ENCODE measurements at places on chromosomes 12 and 14.

DNA sequence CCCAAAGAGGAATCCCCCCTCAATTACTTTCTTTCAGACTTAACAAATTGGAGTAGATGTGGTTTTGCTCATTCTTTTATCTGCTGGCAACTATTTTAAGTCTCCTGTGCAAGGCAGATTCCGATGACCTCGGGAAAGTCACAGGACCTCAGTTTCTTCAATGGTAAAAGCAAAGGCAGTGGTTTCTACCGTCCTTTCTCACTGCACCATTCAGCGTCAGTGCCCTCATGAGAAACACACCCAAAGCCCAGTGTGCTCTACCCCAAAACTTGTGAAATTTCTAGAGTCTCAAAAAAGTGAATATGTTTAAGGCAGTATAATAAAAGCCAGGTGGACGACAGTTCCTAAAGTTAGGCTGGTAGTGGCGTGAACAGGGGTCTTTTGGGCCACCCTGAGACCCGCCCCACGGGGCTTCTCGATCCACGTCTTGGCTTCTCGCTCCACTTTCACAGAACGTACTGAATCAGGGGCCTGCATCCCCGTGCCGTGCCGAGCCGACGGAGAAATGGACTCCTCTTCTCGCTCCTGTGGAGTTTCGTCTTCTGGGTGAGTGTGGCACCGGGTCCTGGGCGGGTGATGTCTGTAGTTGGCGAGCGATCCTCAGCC, 1.3 kb upstream of the ARHGAP5 start:
- peak; percentile 20 for DNase-seq

DNA sequence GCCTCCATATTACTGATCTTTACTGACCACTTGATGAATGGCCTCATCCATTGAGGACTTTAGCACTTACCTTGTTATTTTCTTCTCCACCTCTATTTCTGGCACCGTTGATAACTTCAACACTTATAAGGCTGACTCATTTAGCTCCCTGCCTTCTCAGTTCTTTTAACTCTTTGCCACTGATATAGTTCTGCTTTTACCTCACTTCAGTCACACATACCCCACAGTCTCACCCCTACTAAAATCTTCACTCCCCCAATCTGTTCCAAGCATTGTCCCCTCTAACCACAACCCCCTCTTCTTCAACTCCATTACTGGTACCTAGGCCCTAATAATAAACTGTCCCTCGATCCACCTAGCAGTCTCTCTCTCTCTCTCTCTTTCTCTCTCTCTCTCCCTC, 141.0 kb downstream of the PAH start:
- DNase-seq = no peak

- DNase-seq = peak; percentile 0
Measured at GRCh38 chr14:86038387-86039042, 508.6 kb downstream of the FLRT2 start.

GRCh38 chr12:39867631-39868327, 238.1 kb downstream of the SLC2A13 start:
- DNase-seq = no peak

DNA sequence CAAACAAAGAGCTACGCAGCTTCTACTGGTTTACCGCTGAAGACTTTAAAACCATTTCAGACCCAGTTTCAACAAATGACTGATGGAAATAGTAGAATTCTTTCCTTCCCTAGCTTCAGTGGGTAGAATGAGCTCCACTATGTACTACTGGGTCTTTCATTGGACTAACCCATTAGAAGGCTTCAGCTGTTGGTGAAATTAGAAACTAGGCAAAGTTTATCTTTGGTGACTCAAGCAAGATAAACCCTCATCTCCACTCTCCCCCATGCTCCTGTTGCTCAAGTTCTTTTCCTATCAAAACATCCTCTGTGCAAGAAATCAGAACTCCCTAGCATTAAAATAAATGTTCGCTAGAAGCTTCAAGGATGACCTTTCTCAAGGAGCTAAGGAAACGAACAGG, 159.2 kb downstream of the PAWR start:
- no peak for DNase-seq

DNA sequence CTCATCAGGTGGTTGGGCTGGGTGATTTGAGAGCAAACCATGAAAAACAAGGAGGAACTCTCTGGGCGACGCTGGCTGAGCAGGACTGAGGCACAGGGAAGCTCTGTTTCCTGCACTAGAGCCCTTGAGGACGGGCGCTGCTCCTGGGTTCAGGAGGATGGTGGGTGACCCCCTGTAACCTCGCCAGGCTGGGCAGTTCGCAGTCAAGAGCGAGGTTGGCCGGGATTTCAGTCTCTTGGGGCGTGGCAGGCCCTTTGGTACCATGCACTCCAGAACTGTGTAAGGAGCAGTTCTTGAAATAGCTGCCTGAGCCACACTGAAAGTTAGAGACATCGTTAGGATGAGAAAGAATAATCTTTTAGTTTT, 202.2 kb downstream of the TSPAN9 start:
- no peak for DNase-seq

GRCh38 chr14:23154964-23155587, 28.4 kb downstream of the SLC7A8 start:
- DNase-seq = peak; percentile 78

GRCh38 chr14:80212023-80212397, 706 bp upstream of the DIO2 start:
- DNase-seq = peak; percentile 33

- DNase-seq = no peak
Measured at GRCh38 chr14:49659526-49660455, 24.7 kb upstream of the DNAAF2 start.

- DNase-seq = no peak
Measured at GRCh38 chr12:110074089-110074488, 25.8 kb upstream of the C12orf76 start.

GRCh38 chr12:66692170-66692569, 13.3 kb upstream of the GRIP1 start:
- DNase-seq = no peak

DNA sequence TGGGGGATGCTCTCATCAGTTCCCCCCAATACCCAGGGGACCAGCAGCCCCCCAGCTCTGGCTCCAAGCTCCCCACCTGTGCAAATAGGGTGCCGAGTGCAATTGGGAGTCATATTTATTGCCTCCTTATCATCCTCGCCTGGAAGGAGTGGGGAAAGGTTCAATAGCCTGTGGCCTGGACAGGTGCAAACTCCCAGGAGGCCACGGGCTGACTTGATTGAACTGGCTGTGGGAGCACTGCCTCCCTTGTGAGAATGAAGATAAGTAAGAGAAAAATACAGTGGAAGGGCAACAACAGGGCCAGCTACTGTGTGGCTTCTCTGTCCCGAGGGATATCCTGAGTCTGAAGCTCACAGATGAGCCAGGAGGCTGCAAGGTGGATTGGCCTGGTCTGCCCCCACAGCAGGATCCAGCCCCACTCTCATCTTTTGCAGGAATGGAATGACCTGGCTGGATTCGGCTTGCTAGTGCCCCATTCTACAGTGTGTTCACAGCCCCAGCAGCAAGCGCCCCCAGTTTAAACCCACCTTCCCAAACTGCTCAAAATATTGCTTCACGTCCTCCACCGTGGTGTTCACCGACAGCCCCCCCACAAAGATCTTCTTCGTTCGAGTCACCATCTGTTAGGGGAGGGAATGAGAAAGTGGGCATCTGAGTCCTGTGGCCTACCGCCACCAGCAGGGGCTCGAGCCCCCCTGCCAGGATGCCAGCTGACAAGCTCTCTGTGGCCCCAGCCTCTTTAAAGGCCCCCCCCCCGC, 6.3 kb downstream of the MSI1 start:
- DNase-seq = no peak
